ENCODE measurements at places on chromosomes 1 and 21.

DNA sequence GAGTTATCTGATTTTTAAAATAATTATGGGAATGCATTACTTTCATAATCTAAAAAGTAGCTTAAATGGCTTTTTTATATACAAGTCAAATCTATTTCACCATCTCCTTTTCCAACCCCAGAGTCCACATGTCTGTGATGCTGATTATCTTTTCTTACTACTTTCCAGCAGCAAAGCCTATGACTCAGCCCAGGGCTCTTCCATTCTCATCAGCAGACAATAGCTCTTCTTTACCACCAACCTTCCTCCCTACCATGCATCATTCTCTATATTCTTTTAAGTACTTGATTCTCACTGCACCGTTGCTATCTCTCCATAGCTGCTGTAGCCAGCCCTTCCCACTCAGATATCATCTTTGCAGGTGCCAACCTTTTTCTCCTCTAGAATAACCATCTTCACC is 61.3 kb downstream of the OVGP1 start:
- DNase-seq = no peak

GRCh38 chr1:71276466-71276865 is 195.6 kb upstream of the ZRANB2 start:
- DNase-seq = no peak

- DNase-seq = no peak
Measured at GRCh38 chr1:8373581-8374241, 55.8 kb downstream of the SLC45A1 start.

DNA sequence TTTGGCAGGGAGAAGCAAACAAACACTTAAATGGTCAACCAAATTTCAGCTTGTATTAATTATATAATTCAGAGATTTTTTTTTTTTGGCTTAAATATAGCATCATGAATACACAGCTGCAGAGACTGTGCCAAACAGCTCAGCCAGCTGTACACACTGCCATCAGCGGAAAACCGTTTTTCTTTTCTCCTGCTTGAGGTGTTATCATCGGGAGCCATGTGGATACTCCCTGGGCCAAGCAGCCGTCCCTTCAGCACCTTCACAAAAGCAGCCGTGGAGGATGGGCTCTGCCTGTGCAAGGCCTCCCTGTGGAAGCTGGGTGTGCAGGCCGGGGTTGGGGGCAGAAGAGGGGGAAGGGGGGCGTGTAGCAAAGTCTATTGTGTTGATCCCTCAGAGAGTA is 85.0 kb downstream of the NUF2 start:
- DNase-seq = no peak

DNA sequence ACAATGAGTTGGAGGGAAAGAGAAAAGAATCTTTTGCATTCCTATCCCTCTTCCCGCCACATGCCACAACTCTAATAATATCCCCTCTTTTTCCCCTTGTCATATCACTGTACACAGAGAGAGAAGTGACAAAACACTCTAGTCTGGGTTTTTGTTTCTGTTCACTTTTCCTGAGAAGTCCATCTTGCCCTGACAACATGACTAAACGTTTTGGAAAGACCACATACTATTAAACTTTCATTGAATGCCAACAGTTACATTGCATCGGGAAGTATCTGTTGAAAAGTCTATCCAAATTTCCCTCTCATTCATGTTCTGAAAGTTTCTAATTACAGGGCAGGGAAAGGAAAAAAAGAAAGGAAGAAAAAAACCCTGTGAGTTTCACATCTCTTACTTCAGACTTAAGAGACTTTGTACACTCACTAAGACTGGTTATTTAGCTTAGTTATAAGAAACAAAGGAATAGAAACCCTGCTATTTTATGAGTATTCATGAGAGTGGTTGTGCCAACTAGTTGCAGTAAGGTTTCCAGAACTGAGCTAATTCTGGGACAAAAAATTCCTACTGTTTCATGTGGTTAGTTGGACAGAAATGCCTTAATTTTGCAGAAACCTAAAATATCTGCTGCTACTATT is 16.9 kb downstream of the PLA2G4A start:
- DNase-seq = no peak
